ENCODE measurements at places on chromosomes 5 and 9.

- DNase-seq = no peak
Observed at GRCh38 chr5:37015795-37016666, 139.5 kb downstream of the NIPBL start.

GRCh38 chr5:122760236-122760635, 14.6 kb upstream of the SNX2 start:
- DNase-seq = no peak

- DNase-seq = no peak
Observed at GRCh38 chr5:8700222-8700621, 831.3 kb downstream of the MTRR start.

- no peak for DNase-seq
Observed at GRCh38 chr9:450561-450960, 235.9 kb downstream of the DOCK8 start.

GRCh38 chr9:126365780-126366179, 39.2 kb downstream of the MVB12B start:
- no peak for DNase-seq

- no peak for DNase-seq
Observed at GRCh38 chr5:61293873-61294272, 38.2 kb upstream of the ZSWIM6 start.

- DNase-seq = no peak
Observed at GRCh38 chr5:107184066-107184465, 486.7 kb downstream of the EFNA5 start.

DNA sequence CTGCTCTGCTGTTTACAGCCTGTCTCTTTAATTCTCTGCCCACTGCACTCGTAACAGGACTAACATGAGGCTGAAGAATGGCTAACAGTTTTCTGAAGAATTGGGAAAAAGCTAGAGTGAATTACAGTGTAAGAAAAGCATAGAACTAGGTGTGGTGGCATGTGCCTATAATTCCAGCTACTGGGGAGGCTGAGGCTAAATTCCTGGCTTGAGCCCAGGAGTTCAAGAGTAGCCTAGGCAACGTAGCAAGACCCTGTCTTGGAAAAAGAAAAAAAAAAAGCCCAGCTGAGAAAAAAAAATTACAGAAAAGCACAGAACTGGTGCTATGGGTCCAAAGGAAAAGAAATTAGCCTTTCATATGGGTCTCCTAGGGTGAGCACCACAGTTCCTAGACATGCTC, 13.9 kb upstream of the UHRF2 start:
- DNase-seq = no peak

DNA sequence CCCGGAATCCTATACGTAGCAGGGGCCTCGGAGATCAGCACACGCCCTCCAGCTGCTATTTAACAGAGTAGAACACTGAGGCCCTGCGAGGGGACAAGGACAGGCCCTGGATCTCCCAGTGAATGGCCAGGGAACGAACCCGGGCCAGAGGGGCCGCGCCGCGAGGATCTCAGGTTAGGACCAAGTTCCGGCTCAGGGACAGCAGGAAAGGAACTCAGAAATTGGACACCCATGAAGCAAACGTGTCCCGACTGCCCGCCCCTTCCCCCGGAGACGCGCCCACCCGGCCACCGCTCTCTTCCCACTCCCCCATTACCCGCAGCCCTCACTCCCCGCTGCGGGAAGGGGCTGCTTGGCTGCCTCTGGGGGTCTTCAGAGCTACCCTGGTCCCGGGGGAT, 1.0 kb upstream of the FOXE1 start:
- DNase-seq = no peak

DNA sequence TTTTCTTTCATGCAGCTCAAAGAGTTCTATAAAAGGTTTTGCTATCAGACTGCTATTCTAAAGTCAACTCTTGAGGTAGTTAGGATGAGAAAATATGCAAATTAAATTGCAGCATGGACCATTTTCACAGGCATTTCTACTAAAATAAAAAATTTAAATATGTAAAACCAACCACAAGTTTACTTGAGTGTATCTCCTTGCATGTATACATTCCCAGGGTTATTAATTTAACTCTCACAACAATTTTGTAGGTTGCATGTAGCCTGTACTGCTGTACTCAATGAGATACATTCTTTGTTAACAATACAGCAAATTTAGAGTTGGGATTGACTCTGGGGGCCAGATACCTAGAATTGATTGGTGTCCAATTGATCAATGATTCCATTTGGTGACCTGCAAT, 265.8 kb downstream of the MED10 start:
- DNase-seq = no peak

GRCh38 chr5:142517840-142518239, 168.1 kb downstream of the FGF1 start:
- DNase-seq = no peak

DNA sequence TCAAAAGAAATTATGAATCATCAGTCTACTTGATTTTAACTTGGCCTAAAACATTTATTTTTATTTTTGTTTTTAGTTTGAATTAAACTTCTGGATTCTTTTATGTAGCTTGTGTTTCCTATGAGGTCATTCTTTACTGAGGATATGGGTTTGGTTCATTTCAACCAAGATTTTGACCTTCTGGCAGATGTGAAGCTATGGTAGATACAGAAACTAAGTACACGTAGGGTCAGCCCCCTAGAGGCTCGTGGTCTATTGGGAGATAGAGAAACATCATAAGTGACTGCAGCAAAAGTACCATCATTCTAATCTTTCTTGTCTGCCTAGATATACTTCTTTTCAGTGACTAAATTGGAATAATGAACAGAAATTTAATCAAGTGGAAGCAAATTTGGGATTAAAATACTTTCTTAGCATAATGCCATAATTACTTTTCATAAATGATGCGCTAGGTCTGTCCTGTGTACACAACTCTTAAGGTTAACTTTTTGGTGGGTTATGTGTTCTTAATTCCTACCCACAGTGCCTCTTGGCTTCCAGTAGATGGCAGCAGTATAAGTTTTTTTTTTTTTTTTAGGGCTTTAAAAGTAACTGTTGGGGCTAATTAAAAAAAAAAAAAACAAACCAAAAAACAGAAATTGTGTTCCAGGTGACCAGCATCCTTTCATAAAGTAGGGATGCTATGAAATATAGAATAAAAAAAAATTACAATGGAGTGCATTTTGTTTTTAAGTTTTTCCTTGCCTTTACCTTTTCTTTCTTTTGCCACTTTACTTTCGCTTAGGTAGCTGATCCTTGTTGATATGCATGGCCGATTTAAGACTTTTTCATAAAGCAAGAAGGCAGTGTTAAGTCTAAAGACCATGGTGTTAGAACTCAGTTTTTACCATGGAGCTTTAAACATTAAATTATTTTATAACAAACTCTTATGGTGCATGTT, 49.9 kb downstream of the LRRTM2 start:
- DNase-seq = peak; percentile 8

- no peak for DNase-seq
Observed at GRCh38 chr9:131432050-131432449, 38.2 kb downstream of the PRRC2B start.

DNA sequence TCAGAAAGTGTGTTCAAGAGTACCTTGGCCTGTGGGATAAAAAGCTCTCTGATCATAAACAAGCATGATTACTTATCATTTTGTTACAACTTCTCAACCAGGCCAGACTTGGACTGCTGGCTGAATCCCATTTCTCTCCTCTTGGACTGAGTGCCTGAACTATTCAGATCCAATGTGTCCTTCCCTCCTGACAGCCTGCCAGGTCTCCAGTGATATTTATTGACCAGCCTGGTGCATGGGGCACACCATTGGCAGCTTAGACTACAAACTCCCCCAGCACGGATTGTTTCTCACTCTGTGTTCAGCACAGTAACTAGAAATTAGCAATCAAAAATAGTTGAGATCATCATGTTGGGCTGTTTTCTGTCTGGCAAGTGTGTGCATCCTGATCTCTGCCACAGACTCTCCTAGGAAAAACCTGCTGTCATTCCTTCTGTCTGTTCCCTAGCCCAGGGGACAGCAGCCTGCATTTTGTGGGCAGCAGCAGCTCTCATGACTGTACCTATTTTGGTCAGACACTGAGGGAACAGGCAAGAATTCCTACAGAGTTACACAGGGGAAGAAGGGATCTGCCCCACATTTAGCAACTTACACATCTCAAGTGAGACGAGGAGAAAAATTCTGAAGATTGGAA, 348.1 kb downstream of the ADAMTS6 start:
- DNase-seq = no peak

DNA sequence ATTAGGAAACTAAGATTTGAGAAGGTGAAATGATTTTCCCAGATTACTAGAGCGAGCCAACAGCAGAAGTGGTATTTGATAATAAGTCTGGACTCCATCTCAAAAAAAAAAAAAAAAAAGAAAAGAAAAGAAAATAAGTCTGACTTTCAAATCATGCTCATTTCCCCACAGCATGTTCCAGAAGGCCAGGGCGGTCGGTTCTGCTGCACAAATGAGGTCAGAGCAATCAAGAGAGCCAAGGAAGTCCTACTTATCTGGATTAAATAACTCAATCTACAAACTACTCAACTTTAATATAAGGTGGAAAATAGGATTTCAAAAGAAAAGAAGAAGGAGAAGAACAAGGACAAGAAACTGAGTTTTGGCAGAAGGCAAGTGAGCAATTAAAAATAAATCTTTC, 130.4 kb upstream of the RASA1 start:
- DNase-seq = no peak

DNA sequence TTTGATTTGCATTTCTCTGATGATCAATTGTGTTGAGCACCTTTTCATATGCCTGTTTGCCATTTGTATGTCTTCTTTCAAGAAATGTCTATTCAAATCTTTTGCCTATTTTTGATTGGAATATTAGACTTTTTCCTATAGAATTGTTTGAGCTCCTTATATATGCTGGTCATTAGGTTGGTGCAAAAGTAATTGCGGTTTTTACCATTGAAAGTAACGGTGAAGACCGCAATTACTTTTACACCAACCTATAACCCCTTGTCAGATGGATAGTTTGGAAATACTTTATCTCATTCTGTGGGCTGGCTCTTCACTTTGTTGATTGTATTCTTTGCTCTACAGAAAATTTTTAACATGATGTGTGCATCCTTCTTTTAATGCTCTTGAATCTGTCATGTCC, 113.2 kb upstream of the PRRC1 start:
- no peak for DNase-seq

GRCh38 chr9:127534931-127535330, 77.1 kb upstream of the STXBP1 start:
- no peak for DNase-seq

- DNase-seq = no peak
Observed at GRCh38 chr5:174980952-174981351, 256.6 kb downstream of the MSX2 start.

- DNase-seq = no peak
Observed at GRCh38 chr9:23790351-23791260, 35.4 kb downstream of the ELAVL2 start.

DNA sequence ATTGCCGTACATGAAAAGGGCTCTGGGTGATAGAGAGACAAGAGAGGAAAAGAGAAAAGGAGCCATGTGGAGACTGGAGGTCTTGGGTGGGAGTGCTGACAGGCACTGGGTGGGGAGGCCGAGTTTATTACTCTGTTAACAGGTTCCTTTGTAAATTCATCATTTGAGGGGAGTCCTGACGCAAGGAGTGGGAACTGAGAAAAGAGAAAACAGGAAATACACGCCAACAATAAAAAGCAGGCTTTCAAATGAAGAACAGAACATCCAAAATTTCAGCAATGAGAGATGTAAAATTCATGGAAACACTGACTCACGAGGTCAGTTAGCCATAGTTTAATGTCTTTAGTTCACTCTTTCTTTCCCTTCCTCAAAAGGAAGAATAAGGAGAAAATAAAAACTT, 342.8 kb downstream of the TMEM167A start:
- DNase-seq = no peak

DNA sequence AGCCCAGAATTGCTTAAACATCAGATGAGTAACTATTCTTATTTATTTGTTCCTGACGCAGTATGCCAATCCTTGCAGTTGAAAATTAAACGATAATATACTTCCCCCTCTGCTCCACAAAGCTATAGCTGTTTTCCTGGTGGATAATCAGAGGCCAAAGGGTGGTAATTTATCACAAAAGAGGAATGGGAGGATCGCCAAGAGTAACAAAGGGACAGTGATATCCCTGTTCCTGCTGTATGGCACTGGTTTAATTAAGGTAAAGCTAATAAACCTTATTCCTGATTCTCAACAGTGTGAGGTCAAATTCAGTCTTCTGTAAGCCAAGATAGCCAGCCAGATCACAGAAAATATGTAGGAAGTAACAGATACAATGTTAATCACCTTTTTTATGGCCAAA, 33.4 kb upstream of the PTGER4 start:
- DNase-seq = no peak

DNA sequence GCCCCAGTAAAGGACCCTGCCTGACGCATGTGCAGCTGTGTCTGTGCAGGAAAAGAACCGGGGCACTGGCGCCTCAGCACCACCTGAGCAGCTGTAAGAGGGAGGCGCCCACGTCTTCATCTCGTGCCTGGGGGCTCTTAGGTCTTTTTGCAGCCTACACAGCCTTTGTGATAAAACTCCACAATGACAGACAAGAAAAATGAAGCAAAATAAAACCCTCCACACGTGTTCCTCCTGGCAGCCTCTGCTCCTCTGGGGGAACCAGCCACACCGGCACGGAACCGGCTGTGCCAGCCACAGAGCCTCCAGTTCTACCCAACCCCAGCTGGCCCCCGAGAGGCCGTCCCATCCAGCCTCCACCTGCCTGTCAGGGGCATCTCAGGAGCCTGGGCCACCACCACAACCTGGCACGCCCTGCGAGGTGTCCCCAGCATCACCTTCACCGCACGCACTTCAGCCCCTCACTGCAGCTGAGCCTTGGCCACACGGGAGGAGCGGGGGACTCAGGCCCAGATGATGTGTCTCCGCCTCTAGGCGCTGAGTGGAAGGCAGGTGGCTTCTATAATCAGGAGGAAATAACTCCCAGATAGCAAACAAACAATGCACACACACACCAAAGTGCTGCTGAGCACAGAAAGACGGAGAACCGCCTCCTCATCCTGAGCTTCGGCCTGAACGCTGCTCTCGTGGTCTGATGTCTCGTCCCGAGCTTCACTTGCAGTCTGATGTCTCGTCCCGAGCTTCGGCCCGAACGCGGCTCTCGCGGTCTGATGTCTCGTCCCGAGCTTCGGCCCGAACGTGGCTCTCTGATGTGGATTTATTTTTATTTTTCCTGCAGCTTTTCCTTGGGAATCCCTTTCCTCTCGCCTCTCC, 28.6 kb upstream of the NSMF start:
- no peak for DNase-seq

- DNase-seq = no peak
Observed at GRCh38 chr9:80934095-80934494, 755.3 kb downstream of the TLE1 start.

GRCh38 chr9:124282442-124283227, 24.9 kb downstream of the NEK6 start:
- peak; percentile 77 for DNase-seq

DNA sequence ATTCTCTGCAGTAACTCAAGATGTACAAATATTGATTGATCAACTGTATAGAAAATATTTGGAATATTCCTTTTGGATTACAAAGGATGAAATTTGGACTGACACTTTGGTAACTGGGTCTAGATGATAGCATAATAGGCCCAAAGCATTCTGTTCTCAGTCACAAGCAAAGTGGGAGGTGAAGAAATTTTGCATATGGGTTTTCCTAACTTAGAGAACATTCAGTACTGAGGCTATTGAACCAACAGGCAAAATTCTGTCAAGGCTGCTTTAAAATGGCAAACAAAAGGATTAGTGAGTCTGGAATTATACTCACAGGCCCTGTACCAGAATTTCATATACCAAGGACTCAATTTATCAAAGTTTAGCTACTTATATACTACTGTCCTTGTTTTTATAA, 1020.6 kb downstream of the TLE4 start:
- DNase-seq = no peak

GRCh38 chr9:132146039-132146438, 15.8 kb upstream of the NTNG2 start:
- no peak for DNase-seq

GRCh38 chr5:141692919-141693725, 11.1 kb upstream of the ARAP3 start:
- peak; percentile 71 for DNase-seq
